ENCODE measurements at places on chromosomes 11 and 22.

GRCh38 chr11:97964332-97965004, 1056.3 kb upstream of the CNTN5 start:
- no peak for DNase-seq

DNA sequence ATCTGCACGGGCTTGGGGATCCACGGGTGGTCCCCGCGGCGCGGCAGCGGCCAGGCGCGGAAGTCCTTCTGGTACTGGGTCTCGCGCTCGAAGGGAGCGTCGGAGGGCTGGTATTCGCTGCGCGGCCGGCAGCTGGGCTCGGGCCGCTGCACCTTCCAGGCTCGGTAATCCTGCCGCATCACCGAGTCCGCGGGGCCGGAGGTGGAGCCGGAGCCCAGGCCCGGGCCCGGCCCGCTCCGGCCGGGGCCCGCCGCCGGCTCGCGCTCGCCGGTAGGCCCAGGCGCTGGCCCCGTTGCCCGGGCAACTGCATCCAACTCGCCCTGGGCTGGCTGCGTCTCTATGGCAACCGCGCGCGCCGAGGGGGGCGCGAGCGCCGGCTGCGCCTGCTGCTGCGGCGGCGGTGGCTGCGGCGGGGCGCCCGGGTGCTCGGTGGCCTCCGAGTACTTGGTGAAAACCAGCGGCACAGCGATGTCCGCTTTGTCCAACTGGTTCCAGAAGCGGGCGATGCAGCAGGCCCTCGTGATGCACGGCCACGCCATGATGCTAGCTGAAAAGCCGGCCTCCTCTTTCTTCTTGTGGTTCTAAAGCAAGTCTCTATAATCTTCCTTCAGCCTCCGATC, 897 bp downstream of the MAP6 start:
- DNase-seq, result no peak

GRCh38 chr22:30627471-30627870, 8.1 kb upstream of the SLC35E4 start:
- DNase-seq, result no peak

GRCh38 chr11:64799623-64800302, 3.3 kb downstream of the MAP4K2 start:
- DNase-seq, result no peak

- no peak for DNase-seq
These were observed 120.1 kb downstream of the INSC start for GRCh38 chr11:15234796-15235195.

DNA sequence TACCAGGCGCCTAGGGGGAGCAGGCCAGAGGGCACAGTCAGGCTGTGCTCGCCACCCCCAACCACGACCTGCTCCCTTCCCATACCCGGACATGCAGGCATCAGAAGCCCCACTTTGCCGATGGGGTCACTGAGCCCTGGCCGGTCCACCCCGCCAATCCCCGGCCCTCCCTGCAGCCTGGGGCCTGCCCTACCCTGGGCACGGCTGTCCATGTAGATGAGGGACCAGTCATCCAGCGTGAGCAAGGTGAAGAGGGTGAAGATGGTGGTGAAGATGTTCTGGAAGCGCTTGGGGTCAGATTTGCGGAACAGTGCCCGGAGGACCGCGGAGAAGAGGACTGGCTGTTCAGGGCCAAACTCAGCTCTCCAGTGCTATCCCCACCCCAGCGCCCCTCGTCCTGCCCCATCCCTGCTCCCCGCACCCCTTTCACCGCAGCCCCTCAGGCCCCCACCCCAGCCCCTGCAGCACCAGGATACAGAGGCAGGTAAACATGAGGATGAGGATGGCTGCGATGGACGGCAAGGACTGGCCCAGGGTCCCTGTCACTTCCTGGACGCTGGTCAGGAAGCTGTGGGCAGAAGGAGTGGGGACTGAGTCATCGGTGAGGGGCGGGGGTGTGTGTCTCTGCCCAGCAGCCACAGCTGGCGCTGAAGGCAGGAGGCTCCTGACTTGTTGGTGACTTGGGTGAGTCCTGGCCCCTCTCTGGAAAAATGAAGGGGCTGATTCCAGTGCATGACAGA, 5.5 kb downstream of the CATSPER1 start:
- no peak for DNase-seq

- no peak for DNase-seq
These were observed 251.9 kb upstream of the FAT3 start for GRCh38 chr11:91972665-91973266.

DNA sequence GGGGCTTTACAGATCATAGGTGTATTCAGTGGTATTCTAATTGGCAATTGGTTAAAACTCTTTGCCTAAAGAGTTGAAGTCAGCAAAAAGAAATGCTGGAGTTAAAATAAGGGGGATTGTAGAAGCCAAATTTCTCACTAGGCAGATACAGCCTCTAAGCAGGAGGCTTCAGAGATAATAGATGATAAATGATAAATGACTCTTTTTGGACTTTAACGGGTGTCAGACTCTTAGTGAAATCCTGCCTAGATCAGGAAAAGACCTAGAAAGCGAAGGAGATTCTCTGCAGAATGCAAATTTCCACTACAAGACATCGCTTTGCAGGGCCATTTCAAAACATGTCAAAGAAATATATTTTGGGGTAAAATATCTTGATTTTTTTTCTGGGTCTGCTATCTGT, 182.8 kb downstream of the FAM76B start:
- no peak for DNase-seq

- no peak for DNase-seq
These were observed 11.9 kb upstream of the MRGPRX2 start for GRCh38 chr11:19072464-19072863.
